ENCODE measurements at places on chromosomes 1 and 21.

- DNase-seq: no peak
Observed at GRCh38 chr1:151714820-151715725, 1.5 kb downstream of the CELF3 start.

DNA sequence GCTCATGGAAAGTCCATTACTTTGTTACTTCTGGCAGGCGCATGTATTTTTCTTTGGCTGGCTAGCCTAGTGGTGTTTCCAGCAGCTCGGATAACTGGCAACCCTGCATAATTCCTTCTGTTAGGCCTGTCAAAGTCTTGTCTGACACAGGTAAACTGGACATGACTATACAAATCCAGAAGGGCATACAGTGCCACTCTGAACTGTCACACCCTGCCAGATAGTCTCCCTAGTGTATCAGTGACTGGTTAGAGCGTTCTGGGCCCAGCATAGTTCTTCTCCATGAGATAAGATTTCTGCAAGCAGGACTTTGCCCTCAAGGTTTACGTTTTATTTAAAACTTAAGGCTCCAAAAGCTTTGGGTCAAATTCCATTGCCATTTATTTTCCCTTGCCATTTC, 177.7 kb upstream of the GORAB start:
- no peak for DNase-seq

DNA sequence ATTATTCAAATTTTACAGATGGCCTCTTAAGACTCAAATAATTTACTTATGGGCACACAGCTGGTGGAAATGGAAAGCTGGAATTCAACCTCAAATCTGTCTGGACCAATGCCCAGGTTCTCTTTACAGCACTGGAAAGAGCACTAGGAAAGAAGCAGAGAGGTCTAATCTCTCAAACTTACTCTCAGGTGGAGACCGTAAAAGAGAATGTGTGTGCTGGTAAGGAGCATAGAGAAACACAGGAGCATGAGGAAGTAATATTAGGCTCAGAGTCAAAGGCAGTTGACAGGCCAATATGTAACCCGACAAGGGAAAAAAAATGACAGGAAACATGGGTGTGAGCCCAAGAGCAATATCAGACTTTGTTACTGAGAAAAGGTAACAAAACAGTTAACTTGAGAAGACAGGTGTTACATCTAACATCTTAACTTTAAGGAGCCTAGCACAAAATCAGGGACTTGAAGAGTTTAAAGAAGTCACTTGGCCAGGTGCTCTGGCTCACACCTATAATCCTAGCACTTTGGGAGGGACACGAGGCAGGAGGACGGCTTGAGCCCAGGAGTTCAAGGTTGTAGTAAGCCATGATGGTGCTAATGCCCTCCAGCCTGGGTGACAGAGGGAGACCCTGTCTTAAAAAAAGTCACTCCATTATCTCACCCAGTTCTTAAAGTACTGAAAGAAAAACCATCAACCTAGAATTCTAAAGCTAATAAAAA, 20.7 kb downstream of the PPP1R15B start:
- DNase-seq: no peak

DNA sequence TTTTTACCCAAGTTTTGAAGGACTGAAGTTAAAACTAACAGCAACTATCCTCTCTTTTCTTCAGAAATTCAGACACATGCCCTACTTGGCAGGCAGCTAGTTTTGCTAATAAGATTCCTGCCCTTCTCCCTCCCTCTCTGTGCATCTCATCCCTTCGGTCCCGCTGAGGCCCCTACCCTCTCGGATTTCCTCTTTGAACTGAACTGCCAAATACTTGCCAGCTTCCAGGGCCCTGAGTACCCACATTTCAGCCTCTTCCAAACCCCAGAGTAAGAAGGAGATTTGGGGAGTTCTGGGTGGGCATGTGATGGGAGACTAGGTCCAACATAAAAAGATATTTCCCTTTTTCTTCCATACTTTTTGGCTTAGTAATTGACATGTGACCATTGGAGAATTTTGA, 116.5 kb upstream of the JUN start:
- no peak for DNase-seq

DNA sequence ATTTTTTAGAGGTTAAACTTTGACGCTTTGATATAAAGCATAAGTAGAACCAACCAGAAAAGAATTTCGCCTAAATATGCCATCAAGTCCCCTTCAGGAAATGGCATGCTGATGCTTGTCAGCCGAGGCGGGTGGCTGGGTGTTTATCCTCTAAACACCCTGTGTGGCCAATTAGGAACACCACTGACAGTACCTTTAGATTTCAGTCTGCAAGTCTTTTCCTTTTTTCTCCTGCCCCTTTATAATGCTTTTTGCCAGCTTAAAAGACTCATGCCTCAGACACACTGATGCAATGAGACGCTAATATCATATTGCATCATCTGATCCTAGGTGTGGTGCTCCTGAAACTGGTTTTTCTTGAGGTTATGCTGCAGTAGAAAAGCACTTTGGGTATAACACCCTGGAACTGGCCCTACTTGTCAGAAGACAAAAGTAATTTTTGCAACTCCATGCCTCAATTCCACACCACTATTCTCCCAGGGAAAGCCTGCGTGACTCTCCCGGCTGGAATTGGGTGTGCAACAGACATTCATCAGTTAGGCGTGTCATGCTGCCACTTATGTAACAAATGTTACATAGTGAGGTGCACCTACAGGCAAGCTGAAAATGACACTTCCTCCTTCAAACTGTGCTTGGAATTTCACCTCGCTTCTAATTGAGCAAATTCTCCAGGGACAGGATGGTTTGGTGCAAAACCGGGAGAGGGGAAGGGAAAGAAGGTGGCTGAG, 2.0 kb upstream of the RCC2 start:
- no peak for DNase-seq

GRCh38 chr1:28208818-28209441, 23.9 kb downstream of the DNAJC8 start:
- peak; percentile 53 for DNase-seq

DNA sequence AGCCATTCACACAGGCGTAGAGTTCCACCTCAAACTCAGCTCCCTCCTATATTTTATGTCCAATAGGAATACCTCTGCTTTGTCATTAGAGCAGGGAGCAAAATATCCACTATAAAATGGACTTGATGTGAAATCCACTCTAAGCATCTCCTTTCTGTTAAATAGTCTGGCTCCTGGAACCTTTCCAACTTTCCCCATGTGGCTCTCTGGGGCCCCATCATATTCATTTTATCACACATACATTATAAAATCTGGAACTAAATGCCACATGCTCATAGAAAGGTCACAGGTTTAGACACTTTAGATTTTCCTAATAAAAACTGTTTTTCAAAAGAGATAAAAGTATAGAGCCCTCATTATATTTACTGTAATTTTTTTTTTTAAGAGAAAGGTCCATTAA, 82.1 kb downstream of the PTPN14 start:
- DNase-seq: no peak

Measured in mucosa of descending colon (tissue), 3 donors.